ENCODE measurements at places on chromosomes 2 and 18. TPM values are rescaled to one million over a fixed set of nuclear protein-coding genes. Genes with fewer than 3 reads are reported as not detected.

The PLCD4 gene
- total RNA-seq = 1.6 TPM

DNA sequence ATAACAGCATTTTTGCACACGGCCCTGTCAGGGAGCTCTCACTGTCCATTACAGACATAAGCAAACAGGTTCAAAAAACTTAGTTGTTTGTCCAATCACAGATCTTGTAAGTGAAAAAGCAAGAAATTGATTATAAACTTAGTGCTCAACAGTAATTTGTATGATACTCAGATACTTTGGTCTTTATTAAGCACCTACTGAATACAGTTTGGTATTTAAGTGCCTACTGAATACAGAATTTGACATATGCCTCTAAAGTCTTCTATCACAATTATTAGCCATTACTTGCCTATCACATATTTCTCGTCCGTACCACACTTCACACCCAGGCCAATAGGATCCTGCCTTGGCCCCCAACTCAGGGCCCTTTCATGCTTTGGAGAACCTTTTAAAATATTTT is 283.1 kb downstream of the SUCLG1 start:
- no peak for DNase-seq

DNA sequence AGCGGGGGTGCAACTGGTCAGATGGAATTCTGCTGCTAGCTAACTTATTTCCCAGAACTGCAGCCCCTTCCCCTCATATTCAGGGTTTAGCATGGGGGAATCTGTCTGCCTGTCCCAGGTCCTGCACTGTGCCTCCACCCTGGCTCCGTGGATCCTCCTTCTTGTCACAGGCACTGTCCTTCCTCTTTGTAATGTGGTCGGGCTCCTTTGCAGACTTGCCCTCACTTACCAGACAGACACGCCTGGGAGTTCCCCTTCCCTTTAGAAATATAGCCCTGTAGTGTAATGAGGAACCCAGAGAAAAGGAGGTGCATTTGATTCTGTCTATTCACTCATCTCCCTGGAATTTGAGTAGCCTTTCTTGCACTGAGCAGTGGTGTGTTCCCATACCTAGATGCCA is 108.7 kb downstream of the TRIM43 start:
- DNase-seq = no peak

DNA sequence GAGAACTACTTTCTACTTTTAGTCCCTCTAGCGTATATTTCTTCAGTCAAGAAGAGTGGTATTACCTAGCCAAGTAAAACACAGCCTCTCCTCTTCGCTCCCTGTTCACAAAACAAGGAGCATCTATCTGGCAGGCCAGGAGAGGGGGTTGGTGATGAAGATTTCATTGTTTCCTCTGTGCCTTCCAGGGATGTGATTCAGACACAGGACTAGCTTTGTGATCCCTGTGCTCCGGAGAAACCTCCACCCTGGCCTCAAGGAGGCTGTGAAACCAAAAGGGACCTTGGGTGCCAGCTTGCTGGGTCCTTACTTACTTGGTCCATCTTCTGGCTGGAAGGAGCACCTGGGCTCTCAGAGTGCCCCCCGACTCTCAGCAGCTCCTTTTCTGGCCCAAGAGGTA is 5.7 kb downstream of the RHOB start:
- DNase-seq = no peak

GRCh38 chr2:237964578-237965404 is 2.0 kb upstream of the UBE2F start:
- DNase-seq = no peak

DNA sequence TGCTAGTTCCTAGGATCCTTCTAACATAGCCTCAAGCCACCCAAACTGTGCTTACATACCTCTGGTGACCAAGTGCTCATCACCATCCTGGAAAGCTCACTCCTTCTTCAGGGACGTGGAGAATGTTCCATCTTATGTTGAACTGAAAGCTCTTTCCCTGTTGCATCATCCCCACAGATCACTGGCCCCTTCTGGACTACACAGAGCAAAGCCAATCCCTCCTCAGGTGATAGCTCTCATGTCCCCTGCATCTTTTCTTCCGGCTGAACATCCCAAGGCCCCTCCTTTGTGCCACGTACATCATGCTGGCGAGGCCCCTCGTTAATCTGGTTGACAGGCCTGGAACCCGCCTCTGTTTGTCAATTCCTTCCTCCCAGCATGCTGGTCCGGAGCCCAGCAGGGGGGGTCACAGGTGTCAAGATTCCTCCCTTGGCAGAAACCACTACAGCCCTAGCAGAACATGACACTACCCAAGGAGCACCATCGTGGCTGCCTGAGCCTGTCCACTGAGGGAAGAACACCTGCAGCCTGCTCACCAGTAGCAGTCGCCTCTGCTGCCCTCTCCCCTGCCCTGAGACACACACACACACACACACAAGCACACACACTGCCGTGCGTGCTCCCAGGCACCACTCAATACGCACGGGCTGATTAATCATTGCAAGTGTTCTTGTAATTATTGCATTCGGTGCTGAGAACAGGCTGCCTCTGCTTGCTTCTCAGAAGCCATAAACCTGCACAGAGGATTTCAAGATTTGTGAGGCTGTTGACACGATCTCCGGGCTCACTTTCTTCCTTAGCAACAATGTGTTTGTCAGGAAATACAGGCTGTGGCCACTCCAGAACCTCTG is 6.3 kb upstream of the KCNK3 start:
- no peak for DNase-seq

- no peak for DNase-seq
Observed at GRCh38 chr2:142782942-142783443, 94.5 kb upstream of the KYNU start.
